T-helper 17 cell (primary cell): ENCODE measurements at places on chromosomes 16 and 17.

DNA sequence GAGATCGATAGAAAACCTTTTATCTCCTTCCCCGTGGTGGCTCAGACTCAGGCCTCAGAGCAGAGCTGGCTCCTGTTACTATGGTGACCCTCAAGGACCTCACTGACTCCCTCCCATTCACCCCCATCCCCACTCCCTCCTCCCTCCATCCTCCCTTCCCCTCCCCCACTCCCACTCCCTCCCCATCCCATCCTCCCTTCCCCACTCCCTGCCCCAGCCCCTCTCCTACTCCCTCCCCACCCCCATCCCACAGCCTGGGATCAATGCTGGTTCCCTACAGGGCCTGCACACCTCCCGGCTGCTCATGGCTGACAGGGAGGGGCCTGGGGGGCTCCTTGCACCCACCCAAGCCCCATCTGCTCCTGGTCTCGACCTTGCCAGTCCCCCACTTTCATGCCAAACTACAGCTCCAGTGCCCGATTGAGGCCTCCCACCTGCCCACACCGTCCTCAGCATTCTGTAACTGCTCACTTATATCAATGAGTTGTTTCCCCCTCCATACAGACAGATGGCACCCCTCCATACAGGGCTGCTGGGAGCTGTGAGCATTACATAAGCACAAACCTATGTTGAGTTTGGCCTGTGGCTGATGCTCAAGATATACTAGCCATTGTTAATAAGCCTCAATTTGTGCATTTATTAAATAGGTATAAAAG, 11.6 kb upstream of the RAI1 start:
- no peak for DNase-seq

DNA sequence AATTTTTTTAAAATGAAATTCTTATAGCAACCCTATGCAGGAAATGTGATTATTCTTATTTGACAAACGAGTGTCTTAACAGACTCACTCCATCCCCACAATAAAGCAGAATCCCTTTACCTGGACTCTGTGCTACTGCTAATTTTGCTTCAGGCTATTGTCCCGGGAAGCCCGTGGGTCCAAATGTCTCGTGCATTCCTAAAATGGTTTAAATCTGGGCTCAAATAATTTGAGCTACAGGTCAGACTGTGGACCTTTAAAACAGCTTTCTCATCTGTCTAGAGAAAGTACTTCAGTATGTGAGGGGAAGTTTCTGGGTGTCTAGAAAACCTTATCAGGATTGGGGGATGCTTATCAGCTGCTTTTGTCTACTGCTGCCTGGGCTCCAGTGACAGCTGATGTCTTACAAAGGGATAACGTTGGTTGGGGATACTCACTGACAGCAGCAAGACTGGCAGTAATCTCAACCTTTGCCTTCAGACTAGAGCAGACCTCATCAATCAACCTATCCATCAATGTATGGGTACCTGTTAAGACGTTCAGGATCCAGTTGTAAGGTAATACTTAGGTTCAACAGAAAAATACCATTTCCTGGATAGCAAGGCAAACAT, 197.9 kb upstream of the CDH11 start:
- DNase-seq, result no peak

DNA sequence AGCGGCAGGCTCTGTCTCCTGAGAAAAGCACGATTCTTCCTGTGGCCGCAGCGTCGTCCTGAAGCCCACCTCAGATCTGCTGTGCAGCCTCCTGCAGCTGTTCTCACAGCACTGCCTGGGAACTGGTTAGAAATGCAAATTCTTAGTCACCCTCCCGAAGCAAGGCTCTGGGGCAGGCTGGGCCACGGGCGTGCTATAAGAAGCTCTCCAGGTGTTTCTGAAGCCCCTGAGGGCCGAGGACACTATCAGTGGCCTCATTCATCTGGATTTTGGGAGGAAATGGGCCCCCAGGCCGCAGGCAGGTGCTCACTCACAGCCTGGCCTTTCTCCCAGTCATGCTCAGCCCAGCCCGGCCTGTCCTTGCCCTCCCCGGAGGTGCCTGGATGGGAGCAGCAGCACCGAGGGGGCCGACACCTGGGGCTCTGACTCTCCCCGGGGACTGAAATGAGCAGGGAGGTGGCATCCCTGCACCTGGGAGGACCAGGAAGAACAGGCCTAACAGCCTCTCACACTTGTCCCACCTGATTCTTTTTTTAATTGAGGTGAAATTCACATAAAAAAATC, 10.4 kb upstream of the NLRC3 start:
- DNase-seq, result no peak

DNA sequence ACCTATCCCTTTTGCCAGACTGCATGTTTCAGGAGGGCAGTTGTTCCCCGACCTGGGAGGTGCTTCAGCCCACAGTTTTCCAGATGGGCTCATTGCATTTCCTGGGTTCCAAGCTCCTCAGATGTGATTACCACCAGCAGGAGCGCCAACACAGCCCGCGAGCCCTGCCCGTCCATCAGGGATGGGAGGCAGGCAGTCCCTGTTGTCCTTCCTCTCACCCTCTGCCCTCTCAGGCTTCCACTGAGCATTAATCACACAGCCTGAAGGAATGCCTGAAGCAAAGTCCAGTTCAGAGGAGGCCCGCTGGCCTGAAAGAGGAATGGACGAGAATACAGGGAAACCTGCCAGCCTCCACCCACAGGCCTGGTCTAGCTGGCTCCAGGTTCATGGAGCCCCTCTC, 256.3 kb upstream of the SDK2 start:
- no peak for DNase-seq

- DNase-seq, result no peak
Observed at GRCh38 chr17:82214012-82214628, 1.5 kb upstream of the CCDC57 start.

GRCh38 chr17:73271072-73271471, 9.4 kb upstream of the CPSF4L start:
- DNase-seq, result no peak

DNA sequence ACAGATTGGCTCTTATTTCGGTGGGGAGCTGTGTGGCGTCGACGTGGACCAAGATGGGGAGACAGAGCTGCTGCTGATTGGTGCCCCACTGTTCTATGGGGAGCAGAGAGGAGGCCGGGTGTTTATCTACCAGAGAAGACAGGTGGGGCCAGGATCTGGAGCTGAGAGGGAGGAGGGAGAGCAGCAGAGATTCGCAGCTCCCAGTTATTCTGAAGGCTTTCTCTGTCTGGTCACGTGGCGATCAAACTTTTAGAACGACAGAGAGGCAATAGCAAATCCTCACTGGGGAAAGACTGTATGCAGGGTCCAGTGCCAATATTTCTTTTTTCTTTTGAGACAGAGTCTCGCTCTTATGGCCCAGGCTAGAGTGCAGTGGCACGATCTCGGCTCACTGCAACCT, 22.2 kb downstream of the ITGAL start:
- no peak for DNase-seq

DNA sequence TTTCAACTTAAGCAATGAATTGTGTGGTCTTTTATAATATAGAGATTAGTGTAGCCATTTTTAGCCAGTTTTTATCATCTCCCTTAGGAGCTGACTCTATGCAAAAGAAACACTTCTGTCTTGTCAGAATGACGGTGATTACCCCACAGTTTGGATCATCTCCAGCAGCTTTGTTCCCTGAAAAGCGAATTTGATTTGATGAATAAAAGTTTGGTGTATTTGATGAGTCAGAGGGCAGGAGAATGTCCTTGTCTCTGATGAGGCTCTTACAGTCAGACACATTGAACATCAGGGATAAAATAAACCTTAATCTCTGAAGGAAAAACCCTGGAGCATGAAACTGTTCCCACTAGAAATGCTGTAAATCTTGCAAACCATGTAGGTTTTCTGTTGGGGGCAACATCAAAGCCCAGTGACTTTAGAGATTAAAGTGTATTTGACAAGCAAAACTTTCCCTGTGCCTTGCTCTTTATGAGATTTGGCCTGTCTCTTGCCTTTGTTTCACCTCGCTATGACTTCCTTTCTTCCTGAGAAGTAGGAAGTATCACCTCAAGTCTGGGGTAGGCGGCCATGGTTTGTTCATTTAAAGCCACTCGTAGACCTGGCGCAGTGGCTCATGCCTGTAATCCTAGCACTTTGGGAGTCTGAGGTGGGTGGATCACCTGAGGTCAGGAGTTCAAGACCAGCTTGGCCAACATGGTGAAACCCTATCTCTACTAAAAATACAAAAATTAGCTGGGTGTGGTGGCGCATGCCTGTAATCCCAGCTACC, 209.3 kb downstream of the FTO start:
- DNase-seq, result no peak

DNA sequence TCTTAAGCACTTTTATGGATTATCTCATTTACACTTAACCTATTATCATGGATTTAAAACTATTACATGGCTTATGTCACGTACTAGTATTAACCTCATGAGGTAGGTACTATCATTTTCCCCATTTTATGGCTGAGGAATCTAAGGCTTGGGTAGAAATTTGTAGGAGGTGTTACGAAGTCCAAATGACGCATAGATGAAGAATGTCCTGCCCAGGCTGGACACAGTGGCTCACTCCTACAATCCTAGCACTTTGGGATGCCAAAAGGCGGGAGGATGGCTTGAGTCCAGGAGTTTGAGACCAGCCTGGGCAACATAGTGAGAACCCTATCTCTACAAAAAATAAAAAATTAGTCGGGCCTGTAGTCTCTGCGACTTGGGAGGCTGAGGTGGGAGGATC, 4.8 kb upstream of the C1QL1 start:
- no peak for DNase-seq

- no peak for DNase-seq
Observed at GRCh38 chr17:83069931-83070742, 9.3 kb upstream of the METRNL start.

DNA sequence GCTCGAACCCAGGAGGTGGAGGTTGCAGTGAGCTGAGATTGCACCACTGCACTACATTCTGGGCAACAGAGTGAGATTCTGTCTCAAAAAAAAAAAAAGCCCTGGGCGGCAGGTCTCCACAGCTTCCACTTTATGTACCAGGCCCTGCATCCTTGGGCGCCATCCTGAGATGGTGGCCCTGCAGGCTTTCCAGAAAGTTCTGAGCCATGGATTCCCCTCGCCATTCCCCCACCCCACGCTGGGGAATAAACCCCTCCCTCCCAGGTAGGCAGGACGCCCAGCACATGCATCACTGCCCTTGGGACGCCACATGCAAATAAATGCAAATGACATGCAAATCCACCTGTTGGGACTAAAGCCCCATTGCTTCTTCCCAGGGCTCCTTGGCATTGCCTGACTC, 13.8 kb upstream of the ZNF469 start:
- no peak for DNase-seq

- no peak for DNase-seq
Observed at GRCh38 chr17:77666462-77666861, 292.0 kb upstream of the TNRC6C start.

DNA sequence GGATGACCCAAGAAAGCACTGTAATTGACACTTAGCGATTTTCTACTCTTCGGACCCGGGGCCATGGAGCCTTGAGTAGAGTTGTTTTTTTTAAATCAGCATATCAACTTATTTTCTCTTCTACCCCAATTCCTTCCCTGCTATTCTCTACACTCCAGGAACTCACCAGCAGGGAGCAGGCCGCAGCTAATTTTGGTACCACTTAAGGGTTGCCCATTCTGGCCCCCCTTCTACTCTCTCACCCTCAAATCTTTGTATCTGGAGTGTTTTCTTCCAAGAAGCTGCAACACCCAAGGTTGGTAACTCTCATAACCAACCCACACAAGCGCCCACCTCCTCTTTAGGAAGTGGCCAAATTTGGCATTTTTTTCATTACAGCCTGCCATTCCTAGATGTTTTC, 5.5 kb upstream of the ERAL1 start:
- no peak for DNase-seq

DNA sequence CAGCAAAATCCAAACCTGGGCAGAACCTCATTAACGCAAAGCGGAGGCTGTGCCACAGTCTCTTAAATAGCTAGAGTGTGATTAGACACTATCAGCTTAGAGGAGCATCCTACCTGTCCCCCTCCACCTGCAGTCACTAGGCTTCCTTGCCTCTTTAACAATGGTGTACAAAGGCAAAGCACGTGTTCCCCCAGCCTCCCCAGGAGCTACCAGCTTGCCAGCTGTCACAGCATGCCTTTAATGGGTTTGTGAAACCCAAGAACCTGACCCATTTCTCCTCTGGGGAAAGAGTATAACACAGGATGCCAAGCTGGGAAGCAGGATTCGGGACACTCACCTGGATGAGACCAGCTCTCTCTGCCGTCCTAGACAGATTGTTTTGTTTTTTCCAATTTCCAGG, 37.2 kb upstream of the TBX2 start:
- no peak for DNase-seq

- no peak for DNase-seq
Observed at GRCh38 chr16:47626246-47626645, 165.1 kb downstream of the PHKB start.

GRCh38 chr17:75183999-75184884, 1.5 kb upstream of the SUMO2 start:
- DNase-seq, result no peak

- peak; percentile 79 for DNase-seq
Observed at GRCh38 chr17:40319651-40320540, 10.9 kb downstream of the RARA start.

GRCh38 chr16:73846007-73846330, 450.6 kb upstream of the PSMD7 start:
- no peak for DNase-seq

- DNase-seq, result no peak
Observed at GRCh38 chr16:71672125-71672524, 46.1 kb downstream of the MARVELD3 start.

GRCh38 chr16:88013766-88014251, 62.6 kb downstream of the BANP start:
- DNase-seq, result no peak

DNA sequence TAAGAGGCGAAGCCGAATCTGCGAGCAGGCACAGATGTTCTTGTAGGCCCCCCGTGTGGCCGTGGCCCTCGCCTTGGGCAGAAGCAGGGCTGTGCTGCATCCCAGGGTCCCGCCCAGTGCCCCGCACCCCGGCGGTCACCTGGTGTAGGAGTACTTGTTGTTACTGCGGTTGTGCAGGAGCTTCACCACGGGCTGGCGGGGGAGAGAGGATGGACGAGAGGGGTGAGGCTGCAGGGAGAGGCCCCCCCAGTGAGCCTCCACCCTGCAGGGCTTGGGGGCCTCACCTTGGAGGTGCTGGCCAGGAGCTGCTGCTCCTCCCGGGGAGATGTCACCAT, 11.4 kb downstream of the ASPHD1 start:
- DNase-seq, result no peak

- no peak for DNase-seq
Observed at GRCh38 chr17:1577583-1578013, 15.0 kb upstream of the PITPNA start.

DNA sequence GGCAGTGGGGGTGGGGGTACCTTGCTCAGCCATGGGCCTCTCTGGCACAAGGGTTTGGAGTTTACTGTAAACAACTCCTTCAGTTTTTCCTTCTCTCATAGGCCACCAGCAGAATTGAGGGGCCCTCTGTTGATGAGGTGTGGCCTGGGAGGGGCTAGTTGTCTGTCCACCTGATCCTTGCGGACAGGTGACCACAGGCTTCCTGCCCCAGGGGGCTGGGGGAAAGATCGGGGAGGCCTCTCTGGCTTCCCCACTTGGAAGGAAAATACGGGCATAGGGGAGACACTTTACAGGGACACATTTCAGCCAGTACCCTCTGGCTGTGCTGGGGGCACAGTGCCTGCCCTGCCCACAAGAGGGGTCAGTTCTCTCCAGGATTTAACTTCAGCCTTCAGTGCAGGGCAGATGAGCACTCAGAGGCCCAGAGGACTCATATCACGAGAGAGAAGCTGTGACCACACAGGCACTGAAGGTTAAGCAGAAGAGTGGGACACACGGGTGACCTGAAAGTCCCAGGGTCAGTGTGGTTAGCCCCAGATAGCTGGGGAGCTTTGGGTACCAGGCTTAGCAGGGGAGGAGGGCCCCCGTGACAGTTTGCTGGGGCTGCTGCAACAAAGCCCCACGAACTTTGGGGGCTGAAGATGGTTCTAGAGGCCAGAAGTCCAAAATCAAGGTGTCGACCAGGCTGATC, 245.9 kb downstream of the SEC14L1 start:
- no peak for DNase-seq
